Activated CD4-positive, alpha-beta T cell treated with anti-CD3 and anti-CD28 coated beads, Interleukin-2, amount 50 U/mL, for 48 hours (primary cell): ENCODE measurements at places on chromosomes 12 and 14.

DNA sequence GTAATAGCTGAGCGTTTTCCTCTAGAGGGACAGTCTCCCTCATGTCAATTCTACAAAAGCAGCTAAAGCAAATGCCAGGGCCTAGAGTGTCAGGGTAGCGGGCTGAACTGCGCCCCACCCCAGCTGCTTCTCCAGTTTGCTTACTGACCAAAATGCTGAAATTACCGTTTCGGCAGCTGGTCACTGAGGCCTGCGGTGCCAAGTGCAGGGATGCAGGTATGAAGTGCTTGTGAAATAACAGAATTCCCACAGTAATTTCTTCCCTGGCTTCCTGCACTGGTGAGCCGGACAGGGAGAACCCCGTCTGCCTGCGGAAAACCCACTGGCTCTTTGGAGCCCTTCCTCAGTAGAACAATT is 19.1 kb downstream of the PSMC1 start:
- peak; percentile 21 for DNase-seq

- no peak for DNase-seq
These were observed 17.6 kb upstream of the FAM222A start for GRCh38 chr12:109695961-109696461.

GRCh38 chr12:90883456-90883855 is 71.5 kb downstream of the CCER1 start:
- no peak for DNase-seq

- DNase-seq: no peak
These were observed 327.6 kb downstream of the CCER1 start for GRCh38 chr12:90627180-90627896.

- no peak for DNase-seq
These were observed 218.5 kb downstream of the FUT8 start for GRCh38 chr14:65631040-65631439.

GRCh38 chr12:31324116-31324844 is 1.7 kb downstream of the SINHCAF start:
- DNase-seq: peak; percentile 58

- DNase-seq: no peak
These were observed 3.5 kb downstream of the RAB15 start for GRCh38 chr14:64968651-64969050.

DNA sequence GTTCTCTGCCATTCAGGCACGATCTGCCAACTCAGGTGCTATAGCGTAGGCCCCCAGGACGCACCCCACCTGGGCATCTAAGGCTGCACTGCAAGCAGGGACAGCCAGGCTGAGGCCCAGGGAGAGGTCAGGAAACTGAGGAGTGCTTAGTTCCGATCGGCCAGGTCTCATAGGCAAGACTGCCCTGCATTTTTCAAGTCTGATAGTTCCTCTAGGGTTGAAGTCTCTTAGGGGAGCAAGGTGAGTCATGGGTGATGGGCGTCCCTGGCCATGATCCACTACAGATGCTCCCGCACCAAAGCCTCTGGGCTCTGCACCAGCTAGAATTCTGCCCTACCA is 13.2 kb downstream of the NOPCHAP1 start:
- no peak for DNase-seq

DNA sequence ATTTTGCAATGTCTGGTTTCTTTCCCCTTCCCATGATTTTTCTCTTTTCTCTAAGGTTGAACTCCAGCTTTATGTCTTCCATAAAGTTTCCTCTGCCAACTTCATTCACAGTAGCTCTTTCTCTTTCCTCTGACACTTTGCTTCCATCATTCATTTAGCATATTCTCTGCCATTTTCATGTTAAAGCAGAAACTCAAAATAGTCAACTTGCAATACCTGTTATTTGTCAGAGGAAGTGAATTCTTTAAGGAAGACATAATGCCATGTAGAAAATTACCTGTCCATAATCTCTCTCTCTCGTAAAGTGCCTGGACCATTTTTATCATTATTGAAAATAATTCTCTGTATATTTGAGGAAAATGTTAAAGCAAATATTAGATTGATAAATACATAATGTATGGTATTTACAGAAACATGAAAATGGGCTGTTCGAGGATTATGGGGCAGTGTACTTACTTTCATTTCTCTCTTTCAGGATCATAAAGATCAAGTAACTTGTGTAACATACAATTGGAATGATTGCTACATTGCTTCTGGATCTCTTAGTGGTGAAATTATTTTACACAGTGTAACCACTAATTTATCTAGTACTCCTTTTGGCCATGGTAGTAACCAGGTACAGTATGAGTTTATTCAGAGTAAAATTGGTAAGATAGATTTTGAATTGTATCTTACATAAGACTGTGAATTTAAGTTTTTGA is 12.6 kb downstream of the NEDD1 start:
- no peak for DNase-seq

DNA sequence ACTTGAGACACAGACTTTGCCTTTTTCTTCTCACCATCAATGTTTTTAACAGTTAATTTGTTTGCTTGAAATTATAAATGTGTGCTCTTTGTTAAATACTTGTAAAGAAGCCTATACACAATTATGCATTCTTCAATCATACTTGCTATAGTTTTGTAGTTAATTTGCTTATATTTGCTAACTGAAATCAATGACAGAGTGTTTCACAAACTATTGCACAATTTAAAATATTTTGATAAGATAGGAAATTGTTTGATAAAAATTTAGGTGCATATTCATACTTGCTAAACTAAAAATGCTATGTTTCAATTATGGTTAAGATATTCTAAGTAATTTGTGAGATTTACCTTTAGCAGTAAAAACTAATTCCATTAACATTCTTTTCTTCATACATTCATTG is 13.7 kb upstream of the OR4K5 start:
- no peak for DNase-seq

DNA sequence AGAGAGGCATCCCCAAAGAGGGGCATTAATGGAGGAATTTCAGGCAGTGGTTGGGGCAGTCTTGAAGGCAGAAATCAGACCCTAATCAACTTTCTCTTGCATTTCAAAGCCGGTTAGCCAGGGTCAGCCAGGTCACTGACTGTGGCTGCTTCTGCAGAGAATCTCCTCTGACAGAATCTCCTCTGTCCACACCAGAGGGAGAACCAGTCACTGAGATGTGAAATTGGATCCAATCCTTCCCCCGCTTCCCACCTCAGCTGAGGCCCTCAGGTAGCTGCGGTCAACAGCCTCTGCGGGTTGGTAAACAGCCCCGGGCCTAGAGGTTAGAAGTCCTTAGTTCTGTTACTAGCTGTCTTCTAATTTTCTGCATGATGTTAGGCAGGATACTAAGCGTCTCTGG is 39.8 kb upstream of the NUAK1 start:
- no peak for DNase-seq

- DNase-seq: peak; percentile 37
These were observed 4.4 kb upstream of the M6PR start for GRCh38 chr12:8953773-8954402.

DNA sequence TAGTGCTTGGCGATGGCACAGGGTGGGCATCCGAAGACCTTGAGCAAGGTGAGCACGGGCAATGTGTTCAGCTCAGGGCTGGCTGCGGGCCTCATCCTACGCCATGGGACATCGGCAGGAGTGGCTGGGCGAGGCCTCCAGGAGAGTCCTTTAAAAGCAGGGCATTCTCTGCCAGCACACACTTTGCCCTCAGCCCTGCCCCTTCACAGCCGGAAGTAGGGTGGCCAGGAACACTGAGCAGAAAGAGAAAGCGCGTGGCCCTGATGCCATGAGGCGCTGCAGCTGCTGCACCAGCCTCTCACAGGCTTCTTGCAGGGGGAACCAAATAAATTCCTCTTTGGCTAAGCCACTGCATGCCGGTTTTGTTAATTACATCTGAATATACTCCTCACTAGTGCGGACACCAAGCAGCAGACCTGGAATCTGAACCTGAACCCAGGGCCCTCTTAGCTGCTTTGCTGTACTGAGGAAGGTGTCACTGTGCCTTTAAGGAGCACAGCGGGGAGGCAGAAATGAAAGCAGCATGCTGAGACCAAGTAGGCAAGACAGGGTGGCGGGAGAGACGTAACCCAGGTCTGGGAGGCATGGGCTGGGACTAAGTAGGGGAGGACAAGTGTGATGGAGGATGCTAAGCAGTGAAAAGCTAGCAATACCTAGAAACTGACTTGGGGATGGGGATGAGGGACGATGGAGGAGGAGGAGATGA is 155.2 kb downstream of the TTC7B start:
- no peak for DNase-seq

- no peak for DNase-seq
These were observed 45.2 kb downstream of the GRIP1 start for GRCh38 chr12:66633676-66634075.

DNA sequence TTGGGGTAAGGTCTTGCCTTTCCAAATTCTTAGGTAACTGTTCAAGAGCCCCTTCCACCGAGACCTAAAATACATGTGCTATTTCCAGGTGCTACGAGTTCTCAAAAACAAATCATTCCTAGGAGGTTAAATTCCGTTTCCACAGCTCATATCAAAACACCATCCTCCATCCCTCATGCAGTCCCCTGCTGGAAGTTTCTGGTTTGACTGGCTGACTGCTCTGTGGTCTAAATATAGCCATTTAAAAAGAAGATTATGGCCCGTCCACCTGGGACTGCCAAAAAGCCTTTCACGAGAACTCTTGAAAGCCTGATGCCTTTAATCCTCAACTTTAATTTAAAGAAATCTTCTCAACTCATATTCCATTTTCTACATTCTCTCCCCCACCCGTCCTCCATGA is 201.5 kb upstream of the MYL2 start:
- DNase-seq: no peak

DNA sequence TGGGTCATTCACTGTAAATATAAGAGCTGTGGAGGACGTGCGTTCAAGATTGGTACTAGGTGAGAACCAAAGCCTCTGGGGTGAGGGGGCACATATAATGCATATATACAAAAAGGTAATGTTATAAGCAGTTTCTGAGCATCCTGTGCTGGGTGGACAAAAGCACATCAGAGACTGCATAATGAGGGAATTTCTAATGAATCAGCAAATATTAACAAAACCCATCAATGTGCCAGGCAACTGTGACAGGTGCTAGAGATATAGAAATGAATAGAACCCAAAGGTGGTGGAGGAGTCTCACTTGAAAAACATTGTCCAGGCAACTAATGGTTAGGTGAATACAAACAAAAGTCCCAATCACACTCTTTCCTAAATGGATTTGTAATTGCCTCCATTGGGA is 74.7 kb downstream of the GPR65 start:
- no peak for DNase-seq
